Inflammatory macrophage treated with lipopolysaccharide for 1 hour (primary cell): ENCODE measurements at places on chromosomes 12 and 14.

GRCh38 chr14:55707365-55707804, 127.4 kb downstream of the KTN1 start:
- peak; percentile 31 for DNase-seq

- DNase-seq, result no peak
Observed at GRCh38 chr12:109432431-109432830, 44.7 kb downstream of the KCTD10 start.

GRCh38 chr12:130636370-130636769, 79.7 kb downstream of the RIMBP2 start:
- DNase-seq, result no peak

- no peak for DNase-seq
Observed at GRCh38 chr14:50501642-50502041, 30.7 kb downstream of the MAP4K5 start.

DNA sequence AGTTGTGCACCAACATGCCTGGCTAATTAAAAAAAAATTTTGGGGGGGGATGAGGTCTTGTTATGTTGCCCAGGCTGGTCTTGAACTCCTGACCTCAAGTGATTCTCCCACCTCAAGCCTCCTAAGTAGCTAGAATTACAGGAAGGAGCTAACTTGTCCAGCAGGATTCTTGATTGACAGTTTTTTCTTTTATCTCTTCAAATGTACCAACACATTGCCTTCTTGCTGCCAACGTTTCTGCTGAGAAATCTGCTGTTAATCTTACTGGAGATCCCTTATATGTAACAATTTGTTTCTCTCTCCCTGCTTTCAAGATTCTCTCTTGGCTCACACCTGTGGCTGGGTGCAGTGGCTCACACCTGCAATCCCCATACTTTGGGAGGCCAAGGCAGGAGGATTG, 22.4 kb upstream of the MARK3 start:
- no peak for DNase-seq

DNA sequence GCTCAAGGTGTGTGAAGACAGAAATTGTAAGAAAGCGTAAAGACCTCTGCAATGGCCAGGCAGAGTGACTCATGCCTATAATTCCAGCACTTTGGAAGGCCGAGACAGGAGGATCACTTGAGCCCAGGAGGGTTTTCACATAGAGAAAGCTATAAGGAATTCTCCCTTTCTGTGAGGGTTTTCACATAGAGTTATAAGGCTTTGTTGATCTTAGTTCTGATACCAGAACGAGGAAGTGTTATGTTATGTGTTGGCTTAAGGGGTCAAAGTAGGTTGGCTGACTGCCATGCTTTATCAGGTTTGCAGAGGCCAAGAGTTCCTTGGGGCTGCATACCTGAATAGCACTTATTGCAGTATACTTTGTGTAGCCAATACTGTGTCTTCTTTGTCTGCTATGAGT, 139.1 kb downstream of the ERC1 start:
- DNase-seq, result no peak

DNA sequence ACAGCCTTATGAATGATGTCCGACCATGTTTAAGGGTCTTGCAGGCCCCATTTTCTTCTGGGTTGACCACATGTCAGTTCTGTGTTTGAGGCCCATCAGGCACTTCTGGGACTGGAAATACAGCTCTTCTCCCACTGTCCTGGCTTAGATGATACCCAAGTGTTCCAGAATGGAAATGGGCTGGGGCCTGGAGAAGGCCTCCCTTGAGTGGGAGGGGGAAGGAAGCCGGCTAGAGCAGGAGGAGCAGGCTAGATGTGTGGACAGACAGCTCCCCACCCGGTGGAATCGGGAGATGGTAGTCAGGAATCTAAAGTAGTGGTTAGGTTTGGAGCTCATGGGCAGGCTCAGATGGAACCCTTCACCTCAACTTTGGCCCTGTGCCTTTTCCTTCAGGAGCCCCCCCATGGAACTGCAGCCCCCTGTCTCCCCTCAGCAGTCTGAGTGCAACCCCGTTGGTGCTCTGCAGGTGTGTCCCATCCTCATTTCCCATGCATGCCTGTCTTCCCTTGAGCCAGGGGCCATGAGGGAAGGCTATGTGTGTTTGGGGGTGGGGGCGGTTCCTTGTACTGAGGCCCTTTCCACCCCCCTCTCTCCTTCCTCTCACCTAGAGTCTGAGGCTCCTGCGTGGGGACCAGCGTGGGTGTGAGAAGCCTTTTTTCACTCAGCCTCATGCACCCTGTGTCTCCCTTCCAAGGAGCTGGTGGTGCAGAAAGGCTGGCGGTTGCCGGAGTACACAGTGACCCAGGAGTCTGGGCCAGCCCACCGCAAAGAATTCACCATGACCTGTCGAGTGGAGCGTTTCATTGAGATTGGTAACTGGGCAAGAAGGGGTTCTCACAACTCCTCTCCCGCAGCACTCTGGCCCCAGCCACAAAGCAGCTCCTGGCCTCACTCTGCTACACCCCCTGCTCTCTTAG, 3.0 kb downstream of the NPFF start:
- DNase-seq, result no peak

- DNase-seq, result peak; percentile 66
Observed at GRCh38 chr12:40137252-40137651, 31.4 kb upstream of the SLC2A13 start.

DNA sequence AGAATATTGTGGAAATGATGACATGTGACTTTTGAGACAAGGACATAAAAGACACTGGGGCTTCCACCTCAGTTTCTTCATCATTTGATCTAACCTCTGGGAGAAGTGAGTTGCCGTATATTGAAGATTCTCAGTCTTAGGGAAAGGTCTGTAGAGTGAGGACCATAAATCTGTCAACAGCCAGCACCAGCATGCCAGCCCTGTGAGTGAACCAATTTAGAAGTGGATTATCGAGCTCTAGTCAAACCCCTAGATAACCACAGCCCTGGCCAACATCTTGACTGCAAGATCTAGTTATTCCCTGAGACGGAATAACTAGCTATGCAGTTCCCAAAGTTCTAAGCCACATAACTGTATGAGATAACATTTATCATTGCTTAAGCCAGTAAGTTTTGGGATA, 108.8 kb upstream of the PTPRR start:
- no peak for DNase-seq

- no peak for DNase-seq
Observed at GRCh38 chr14:33040372-33041140, 101.9 kb downstream of the NPAS3 start.

GRCh38 chr12:43882578-43883178, 46.8 kb downstream of the TMEM117 start:
- peak; percentile 59 for DNase-seq

GRCh38 chr14:88233915-88234314, 89.2 kb downstream of the KCNK10 start:
- no peak for DNase-seq

DNA sequence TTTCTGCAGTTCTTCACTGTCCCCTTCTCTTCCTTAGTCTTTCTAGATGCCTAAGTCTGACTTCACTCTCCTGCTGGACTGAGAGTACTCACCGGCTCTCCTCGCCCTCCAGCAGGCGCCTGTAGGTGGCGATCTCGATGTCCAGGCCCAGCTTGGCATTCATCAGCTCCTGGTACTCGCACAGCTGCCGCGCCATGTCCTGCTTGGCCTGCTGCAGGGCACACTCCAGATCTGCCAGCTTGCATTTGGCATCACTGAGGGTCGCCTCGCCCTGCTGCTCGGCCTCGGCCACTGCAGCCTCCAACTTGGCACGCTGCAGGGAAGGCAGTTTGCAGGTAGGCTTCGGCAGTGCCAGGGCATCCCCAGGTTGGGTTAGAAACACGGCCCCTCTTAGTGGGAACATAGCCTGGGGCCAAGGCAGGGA, 5.2 kb downstream of the KRT84 start:
- DNase-seq, result peak; percentile 23

DNA sequence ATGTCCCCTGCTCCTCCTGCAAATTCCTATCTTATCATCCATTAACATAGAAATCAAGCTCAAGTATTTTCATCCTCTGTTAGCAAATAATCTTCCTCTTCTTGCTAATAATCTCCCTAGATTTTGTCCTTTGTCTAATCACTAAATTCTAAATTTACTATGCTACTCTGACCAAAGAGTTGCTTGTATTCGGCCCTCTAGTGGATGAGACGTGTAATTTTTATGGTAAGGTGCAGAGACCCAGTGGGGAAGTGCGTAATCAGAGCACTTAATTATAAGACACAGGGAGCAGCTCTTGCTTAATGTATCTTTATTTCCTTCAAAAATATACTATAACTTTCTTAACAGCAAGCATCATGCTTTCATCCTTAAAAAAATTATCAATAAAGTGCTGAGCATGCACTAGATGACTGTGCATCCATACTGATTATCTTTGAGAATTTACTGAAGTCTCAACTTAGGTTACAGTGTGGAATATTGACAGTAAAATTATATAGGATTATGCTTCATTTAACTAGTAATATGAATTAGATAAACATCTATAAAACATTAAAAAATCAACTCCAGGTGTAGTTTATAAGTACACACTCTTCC, 212.6 kb downstream of the SLC16A7 start:
- DNase-seq, result peak; percentile 60

GRCh38 chr12:62799126-62799736, 135.7 kb downstream of the PPM1H start:
- DNase-seq, result peak; percentile 90

DNA sequence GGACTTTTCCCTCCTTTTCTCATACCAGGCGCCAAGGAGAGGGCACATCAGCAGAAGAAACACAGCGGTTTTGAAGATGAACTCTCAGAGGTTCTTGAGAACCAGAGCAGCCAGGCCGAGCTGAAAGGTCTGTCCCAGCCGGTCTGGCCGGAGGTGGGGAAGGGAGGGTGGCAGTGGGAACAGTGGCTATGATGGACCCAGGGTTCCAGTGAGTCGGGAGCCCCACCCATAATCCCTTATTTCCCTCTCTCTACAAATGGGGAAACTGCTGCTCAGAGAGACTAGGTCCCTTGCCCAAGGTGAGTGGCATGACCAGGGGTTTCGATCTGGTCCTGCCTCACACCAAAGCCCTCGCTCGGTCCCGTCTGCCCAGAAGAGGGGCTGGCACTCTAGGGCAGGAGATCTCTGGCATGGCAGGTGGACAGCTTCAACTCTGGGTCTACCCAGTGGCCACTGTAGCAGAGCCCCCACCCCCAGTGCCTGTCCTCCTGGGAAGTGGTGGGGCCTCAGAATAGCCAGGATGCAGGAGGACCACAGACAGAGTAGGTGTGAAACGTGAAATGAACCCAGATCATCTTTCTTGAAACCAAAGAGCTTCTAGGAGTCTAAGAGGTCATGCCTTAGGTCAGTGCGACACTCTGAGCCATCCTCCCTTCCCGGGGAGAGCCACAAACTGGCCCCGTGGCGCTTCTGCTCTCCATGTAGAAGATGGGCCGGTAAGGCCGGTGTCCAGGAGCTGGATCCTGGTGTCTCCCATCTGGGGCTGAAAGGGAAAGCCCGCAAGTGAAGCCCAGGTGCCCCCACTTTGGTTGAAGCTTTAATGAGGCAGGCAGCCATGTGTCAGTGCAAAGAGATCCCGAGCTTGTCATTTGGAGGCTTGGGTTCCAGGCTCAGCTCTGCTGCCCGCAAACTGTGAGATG, 7.0 kb downstream of the CHGA start:
- no peak for DNase-seq

DNA sequence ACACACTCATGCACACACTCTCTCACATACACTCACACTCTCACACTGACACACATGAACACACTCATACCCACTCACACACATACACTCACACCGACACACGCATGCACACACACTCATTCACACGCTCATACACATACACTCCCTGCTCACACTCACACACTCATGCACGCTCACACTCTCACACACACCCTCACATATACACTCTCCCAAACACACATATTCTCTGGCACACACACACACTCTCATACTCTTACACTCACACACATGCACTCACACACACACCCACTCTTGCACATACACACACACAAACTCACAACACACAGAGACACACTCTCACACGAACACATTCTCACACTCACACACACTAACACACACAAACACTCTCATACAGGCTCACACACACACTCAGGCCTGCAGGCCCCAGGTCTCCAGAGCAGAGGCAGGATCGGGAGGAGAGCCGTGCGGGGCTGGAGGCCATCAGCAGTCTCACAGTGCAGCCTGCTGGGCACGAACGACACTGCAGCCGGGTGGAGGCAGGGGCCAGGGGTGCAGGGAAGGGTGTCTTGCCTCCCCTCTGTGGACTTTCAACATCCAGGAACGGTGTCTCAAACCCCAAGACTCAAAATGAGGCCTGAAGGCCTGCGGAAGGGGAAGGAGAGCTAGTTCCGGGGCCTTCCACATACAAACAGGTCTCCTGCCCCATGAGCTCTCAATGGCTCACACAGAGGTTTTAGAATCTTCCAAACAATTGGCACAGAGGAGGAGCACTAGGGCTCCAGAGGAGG, 148.7 kb downstream of the ANO2 start:
- no peak for DNase-seq

DNA sequence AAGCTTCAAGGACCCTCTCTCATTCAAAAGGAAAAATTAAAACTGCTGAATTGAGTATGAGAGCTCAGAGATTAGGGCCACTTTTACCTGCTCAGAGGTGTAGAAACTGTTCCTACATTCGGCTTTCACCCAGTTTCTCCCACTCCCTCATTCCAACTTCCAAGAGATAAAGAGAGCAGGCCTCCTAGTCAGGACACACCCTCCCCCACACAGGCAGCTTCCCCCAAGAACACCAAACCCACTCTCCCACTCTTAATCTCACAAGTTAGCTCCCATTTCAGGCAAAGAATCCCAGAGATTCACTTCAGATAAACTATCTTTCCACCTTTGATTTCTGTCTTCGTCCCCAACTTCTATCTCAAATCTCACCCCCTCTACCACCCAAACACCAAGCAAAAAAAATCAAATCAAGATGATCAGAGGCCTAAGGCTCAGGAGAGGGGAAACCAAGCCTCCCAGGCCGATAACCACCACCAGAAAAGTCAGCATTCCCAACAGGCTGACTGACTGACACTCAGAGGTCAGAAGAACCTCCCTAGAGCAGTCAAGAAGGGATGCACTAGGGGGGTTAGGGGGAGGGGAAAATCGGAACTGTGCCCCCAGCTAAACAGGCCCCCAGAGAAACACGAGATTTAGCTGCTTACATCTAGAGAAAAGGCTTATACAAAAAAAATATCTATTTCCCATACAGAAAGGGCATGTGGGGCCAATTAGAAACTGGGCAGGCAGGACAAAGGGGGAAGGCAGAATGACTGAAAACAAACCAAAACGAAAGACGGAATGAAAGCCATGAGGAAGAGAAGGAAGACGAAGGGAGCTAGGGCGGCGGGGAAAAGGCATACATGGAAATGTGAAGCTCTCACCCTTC, 13.2 kb upstream of the CDH24 start:
- DNase-seq, result no peak

GRCh38 chr12:80509781-80510556, 65.9 kb downstream of the PTPRQ start:
- no peak for DNase-seq
